ENCODE measurements at places on chromosomes 2 and 18.

GRCh38 chr18:6752202-6752860 lies 22.8 kb downstream of the ARHGAP28 start:
- no peak for DNase-seq

- no peak for DNase-seq
Measured at GRCh38 chr2:167331636-167332232, 443.5 kb downstream of the XIRP2 start.

DNA sequence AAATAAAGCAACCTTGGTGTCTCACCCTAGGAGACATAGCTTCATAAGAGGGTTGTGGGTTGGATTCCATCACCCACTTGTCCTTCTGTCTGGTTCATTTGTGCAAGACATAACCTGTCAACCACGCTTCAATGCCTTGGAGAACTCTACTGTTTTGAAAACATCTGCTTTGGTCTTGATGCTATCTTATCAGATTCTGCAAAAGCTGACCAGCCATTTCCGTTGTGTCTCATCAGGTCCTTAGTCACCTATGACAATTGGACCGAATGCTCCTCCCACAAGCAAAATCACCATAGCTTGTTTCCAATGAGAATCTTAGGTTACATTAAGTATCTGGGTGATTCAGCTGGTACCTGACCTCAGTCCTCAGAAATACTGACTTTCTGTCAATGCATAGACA lies 35.4 kb downstream of the STAT4 start:
- peak; percentile 88 for DNase-seq

- no peak for DNase-seq
Measured at GRCh38 chr2:152761214-152761613, 42.8 kb downstream of the ARL6IP6 start.

DNA sequence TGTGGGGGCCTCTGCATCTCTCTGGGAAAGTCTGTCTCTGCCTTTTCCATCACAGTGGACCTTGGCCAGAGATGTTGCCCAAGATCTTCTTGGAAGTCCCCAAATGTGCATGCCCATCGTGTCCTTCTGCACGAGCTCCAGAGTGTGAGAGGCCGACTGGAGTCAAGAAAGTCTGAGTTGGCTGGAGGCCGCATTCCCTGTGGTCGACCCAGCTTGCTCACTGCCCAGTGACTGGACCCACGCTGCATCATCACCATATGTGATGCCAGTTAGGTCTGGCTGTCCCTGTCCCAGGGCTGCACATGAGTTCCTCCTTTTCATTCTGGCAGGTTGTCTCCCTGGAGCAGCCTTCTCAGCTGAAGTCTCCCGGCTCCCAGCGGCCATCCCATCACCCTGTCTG lies 93.8 kb downstream of the ARL4C start:
- no peak for DNase-seq

- no peak for DNase-seq
Measured at GRCh38 chr2:844715-845114, 105.9 kb upstream of the SNTG2 start.

- DNase-seq: no peak
Measured at GRCh38 chr18:58087928-58088690, 44.1 kb downstream of the NEDD4L start.

- DNase-seq: no peak
Measured at GRCh38 chr2:121245120-121245820, 39.7 kb downstream of the TFCP2L1 start.

DNA sequence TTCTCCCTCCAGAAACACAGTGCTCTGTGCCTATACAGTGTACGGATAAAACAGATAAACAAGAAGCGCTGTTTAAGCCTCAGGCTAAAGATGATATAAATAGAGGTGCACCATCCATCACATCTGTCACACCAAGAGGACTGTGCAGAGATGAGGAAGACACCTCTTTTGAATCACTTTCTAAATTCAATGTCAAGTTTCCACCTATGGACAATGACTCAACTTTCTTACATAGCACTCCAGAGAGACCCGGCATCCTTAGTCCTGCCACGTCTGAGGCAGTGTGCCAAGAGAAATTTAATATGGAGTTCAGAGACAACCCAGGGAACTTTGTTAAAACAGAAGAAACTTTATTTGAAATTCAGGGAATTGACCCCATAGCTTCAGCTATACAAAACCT lies 70.7 kb downstream of the TANK start:
- no peak for DNase-seq

DNA sequence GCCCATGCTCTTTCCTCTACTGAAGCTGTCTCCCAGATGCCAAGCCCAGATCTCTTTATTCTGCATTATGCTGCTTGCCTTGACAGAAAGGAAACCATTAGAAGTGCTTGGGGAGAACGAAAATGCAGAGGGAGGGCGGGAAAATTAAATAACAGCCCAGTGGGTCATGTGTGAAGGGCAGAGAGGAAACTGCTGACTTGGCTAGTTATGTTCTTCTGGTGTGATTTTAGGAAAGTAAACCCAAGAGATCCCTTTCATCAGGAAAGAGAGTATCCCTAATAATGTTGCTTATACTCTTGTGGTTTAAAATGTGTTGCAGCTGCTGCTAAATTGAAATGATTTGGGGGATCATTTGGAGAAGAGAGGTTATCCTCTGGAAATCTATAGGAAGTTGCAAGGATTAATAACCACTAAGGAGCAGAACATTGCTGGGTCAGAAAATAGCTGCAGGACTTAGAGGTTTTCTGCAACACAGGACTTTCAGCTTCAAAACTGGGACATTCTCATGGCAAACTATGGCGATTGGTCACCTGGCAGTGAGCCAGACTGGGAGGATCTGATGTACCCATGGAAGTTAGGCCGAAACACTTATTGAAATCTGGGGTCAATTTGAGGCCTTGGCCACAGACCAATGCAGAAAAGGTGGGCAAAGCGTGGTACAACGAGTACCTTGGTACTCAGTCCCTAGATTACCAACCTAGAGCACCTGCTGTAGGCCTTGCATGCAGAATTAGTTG lies 172.2 kb downstream of the TMEM247 start:
- no peak for DNase-seq

GRCh38 chr2:72386288-72386687 lies 238.6 kb upstream of the CYP26B1 start:
- DNase-seq: no peak

- DNase-seq: no peak
Measured at GRCh38 chr2:95019572-95019971, 5.9 kb upstream of the MAL start.

GRCh38 chr18:9915291-9916076 lies 1.7 kb downstream of the VAPA start:
- no peak for DNase-seq

GRCh38 chr2:31903109-31903780 lies 107.6 kb downstream of the MEMO1 start:
- no peak for DNase-seq

DNA sequence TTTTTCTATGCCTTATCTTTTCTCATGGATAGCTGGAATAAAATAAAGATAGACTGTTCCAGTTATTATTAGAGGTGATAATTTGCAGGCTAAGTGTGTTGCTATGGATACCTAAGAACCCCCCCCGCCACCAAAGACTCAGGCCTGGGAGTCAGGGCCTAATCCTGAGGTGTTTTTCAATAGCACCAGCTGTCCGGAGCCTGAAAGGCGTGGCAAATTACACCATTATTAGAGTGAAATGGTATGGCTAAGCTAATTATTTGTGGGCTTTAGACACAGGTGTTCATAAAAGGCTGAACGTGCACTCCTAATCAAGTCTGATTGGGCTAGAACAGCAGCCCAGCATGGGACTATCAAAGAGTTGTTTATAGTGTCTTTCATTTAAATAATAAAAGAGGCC lies 293.2 kb upstream of the DCC start:
- DNase-seq: no peak

DNA sequence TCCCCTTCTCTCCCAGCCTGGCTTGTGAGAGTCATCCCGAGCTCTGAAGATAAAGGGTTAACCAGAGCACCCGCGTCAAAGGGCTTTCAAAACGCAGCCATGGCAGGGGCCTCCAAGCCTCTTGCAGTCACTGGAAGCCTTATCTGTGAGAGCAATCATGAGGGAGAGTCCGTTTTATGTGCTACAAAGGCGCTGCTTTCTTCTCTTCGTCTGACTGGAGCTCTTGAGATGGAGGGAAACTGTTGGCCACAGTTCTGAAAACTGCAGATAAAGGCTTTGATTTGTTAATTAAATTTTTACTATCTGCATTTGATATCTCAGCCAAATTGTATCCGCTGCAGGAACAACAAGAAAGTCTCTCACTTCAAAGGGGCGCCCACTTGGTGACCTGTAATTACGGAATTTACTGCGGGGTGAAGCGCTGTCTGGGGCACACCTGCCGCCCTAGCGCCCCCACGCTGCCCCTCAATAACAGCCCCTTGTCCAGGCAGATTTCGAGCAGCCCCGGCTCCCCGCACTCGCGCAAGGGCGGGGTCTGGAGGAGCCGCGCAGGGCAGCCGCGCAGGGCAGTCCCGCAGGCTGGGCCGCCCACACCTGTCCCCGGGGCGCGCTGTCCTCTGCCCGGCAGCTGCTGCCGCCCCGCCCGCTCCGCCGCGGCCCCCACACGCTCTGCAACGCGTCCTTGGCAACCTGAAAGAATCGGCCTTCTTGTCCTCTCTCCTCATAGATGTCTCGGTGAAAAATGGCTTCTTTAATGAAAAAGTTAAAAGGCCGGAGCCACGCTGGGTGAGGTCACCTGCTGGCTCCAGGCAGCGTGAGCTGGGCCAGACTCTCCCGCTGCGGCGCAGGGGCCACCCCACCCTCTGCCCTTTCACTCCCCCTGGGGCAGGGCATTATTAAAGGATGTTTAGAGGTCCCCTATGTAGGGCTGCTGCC lies 217.9 kb downstream of the VAPA start:
- DNase-seq: no peak

DNA sequence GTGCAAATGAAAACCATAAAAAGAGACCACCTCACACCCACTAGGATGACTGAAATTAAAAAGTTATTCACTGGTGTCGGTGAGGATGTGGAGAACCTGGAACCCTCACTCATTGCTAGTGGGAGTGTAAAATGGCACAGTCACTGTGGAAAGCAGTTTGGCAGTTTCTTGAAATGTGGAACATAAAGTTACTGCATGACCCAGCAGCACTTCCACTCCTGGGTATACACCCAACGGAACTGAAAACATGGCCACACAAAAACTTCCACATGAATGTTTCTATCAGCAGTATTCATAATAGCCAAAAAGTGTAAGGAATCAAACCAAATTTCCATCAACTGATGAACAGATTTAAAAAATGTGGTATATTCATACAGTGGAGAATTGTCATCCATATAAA lies 65.1 kb upstream of the SLC66A3 start:
- no peak for DNase-seq

- DNase-seq: no peak
Measured at GRCh38 chr2:169933124-169933711, 106.0 kb downstream of the UBR3 start.

DNA sequence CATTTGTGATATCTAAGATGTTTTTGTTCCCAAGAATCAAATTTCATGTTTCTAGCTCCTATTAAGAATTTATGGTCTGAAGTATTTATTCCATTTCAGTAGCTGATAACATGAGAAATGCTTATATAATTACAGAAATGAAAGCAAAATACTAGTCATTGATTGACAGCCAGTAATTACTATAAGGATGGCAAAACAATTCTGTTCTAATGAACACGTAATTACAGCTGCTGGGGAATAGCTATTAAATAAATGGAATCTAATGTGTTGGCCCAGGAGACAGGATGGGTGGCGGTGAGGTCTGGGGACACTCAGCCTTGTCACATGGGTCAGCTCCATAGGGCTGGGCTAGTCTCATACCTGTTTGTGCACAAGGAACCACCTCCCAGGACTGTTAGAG lies 263.5 kb downstream of the FHOD3 start:
- DNase-seq: no peak

- no peak for DNase-seq
Measured at GRCh38 chr2:102289129-102289528, 22.2 kb upstream of the IL1RL1 start.

DNA sequence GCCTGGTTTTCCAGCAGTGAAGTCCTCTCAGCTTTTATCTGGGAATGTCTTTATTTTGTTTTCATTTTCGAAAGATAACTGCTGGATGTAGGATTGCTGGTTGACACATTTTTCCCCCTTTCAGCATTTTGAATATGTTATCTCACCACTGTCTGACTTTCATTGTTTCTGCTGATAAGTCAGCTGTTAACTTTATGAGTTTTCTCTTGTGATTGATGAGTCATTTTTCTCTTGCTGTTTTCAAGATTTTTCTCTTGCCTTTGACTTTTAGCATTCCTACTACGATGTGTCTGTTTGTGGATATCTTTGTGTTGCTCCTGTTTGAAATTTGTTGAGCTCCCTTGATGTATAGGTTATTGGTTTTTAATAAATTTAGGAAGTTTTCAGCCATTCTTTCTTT lies 85.5 kb downstream of the AGPS start:
- no peak for DNase-seq

- no peak for DNase-seq
Measured at GRCh38 chr2:173030561-173031490, 44.8 kb upstream of the MAP3K20 start.

GRCh38 chr2:236338495-236339184 lies 74.4 kb upstream of the ASB18 start:
- no peak for DNase-seq

GRCh38 chr2:212088353-212088752 lies 450.2 kb downstream of the ERBB4 start:
- no peak for DNase-seq

DNA sequence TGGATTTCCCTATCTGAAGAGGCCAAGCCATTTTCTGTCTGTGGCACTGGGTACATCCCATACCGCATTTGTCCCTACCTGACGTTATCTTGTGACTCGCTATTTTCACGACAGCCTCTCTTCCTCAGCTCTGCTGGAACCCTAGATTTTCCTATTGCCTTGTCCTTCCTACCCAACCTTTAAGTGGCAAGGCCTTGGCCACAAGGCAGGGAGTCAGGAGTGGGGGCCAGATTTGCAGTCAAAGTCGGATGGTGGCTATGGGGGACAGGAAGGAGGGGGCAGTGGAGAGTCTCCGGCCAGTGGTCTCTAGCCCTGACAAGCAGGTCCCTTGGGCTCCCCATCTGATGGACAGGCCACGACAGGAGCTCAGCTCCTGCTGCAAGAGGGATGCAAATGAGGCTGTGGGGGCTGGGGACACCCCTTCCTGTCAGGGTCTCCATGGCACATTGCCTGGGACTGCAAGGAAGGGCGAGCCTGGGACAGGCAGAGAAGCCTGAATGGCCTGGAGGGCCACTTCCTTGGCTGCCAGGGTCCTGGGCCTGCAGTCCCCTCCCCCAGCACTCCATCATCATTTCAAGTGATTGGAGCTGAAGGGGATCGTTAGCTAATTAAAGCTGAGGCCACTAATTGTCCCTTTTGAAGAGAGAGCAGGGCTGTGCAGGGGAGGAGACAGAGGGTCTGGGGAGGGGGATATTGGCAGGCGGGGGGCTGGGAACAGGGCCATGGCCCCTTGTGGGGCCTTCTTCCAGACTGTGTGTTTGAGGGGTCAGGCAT lies 6.3 kb upstream of the ECEL1 start:
- DNase-seq: no peak

DNA sequence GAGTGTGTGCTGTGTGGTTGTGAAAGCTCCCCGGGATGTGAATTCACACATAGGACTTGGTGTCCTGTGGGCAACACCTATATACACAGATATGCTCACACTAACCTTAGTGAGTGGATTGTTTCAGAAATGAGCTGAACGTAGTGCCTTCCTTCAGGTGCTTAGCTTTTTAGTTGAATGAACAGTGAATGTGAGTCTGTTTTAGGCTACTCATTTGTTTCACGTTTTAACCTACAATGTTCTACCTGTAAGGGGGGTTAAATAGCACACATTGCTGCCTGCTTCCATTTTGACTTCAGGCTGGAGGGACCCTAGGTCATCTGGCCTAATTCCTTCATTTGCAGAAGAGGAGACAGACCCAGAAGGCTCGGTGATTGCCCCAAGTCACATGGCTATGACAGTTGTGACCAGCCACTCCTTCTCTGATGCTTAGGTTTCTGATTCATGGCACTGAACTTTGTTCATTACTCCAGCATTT lies 1.0 kb downstream of the PLEK start:
- peak; percentile 43 for DNase-seq
